ENCODE measurements at places on chromosomes 1 and 21. TPM values are rescaled to one million over a fixed set of nuclear protein-coding genes. Genes with fewer than 3 reads are reported as not detected.

INKA2 gene
- total RNA-seq = 2.8 TPM

- H3K4me3 ChIP-seq = no peak overlapping the region
- DNase-seq = no peak
- H3K4me1 ChIP-seq = no peaks in the 10 kb centered on the region
- H3K36me3 ChIP-seq = no peaks in the 10 kb centered on the region
- H3K27me3 ChIP-seq = no peaks in the 10 kb centered on the region
These were observed 30.7 kb downstream of the VCAM1 start for GRCh38 chr1:100750005-100750885.

C1orf185 gene
- total RNA-seq = not detected

PRAMEF25 gene
- total RNA-seq = not detected

DNA sequence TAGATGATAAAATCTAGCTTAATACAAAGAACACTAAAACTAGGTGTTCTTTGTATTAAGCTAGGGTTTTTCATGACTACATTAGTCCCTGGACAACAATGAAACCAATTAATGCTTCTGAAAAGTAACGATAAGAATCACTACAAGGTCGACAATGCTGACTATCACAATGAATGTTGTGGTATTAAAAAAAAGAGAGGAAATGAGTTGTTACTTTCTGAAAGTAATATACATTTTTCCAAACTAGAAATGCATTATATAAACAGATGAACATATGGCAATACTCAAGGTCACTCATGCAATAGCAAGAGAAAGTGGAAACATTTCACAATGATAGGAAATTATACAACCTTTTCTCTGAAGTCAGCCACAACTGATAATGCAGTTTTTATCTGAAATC, 19.0 kb downstream of the DPH5 start:
- H3K4me1 ChIP-seq = no peaks in the 10 kb centered on the region
- no peak overlapping the region for H3K4me3 ChIP-seq
- no peaks in the 10 kb centered on the region for H3K27me3 ChIP-seq
- no peak for DNase-seq
- H3K36me3 ChIP-seq = no peaks in the 10 kb centered on the region
- H3K27ac ChIP-seq = no peak overlapping the region

TEX38 gene
- not detected for total RNA-seq

GRCh38 chr1:244054247-244054923, 3.3 kb downstream of the ZBTB18 start:
- no peaks in the 10 kb centered on the region for H3K27me3 ChIP-seq
- H3K36me3 ChIP-seq = peaks cover 23% of the 10 kb centered on the region

GRCh38 chr1:193313354-193314140, 127.1 kb upstream of the B3GALT2 start:
- H3K36me3 ChIP-seq = no peaks in the 10 kb centered on the region
- H3K27me3 ChIP-seq = no peaks in the 10 kb centered on the region
- H3K4me1 ChIP-seq = no peaks in the 10 kb centered on the region
- H3K27ac ChIP-seq = no peak overlapping the region

DNA sequence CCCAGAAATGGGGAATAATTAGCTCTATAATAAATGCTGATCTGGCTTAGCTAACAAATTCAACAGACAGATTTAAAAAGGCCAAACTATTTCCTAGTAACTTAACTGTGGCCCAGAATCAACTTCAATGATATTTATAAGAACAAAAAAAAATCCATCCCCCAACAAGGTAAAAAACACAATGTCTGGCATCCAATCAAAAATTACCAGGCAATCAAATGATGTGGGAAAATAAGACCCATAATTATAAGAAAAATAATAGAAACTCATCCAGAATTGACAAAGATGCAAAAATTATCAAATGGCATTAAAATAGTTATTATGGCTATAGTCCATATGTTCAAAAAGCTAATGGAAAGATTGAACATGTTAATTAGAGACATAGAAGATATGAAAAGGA, 42.4 kb upstream of the CDC14A start:
- no peak for DNase-seq
- no peak overlapping the region for H3K4me3 ChIP-seq
- no peak overlapping the region for H3K27ac ChIP-seq
- no peaks in the 10 kb centered on the region for H3K36me3 ChIP-seq
- H3K4me1 ChIP-seq = no peaks in the 10 kb centered on the region
